ENCODE measurements at places on chromosomes 11 and 22.

GRCh38 chr11:45328726-45329125 is 42.6 kb upstream of the SYT13 start:
- no peak for DNase-seq

DNA sequence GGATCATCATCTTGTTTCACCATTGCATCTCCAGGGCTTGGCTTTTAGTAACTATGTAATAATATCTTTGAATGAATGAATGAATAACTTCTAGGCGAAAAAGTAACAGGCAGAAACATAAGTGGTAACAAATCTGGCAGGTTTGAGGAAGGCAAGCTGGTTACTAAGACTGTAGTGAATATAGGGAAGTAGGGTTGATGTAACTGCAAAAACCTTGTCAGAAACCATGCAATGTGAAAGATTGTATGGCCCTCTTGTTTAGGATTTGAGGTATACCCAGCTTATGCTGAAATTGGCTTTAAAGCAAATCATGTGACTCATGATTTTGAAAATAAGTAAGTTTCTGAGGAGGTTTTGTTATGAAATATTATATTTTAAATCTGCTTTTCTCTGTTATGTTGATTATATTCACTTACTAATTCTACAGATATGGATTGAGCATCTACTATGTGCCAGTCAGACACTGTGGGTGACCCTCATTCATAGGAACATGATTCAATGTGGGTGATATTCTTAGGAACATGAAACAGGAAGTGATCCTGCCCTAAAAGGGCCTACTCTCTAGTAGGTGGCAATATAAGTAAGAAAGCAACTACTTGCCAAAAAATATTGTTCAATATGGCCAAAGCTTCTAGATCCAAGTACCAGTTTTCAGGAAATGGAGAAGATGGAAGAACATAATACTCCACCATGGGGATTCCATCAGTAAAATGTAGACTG is 115.5 kb upstream of the CCDC90B start:
- no peak for DNase-seq

DNA sequence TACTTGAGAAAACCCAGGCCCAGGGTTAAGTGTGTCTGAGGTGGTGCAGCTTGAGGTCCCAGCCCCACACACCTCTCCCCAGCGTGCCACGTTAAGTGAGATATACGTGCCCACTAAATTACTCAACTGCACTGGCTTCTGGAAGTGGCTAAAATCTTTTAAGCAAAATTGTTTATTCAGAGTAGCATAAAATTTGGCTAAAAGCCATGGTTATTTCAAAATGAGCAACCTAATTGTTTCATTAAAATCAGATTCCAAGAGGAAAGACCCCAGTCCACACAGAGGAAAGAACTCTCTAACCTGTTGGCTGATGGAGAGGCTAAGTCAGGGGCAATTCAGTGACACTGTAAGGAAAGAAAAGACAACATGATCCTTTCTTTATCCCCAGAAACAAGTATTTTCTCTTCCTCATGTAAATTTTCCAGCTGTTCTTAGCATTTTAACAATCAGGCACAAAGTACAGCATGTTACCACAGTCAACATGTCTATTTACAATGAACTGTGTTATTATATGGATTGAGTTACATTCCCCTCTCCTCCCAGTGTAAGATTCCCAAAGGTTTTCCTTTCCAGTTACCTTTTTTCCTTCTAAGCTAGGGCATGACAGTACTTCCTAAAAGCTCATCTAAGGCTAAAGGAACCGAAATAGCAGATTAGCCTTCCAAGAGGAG is 26.6 kb downstream of the NUP50 start:
- DNase-seq = no peak

GRCh38 chr11:8947230-8947943 is 4.6 kb upstream of the ASCL3 start:
- DNase-seq = no peak

DNA sequence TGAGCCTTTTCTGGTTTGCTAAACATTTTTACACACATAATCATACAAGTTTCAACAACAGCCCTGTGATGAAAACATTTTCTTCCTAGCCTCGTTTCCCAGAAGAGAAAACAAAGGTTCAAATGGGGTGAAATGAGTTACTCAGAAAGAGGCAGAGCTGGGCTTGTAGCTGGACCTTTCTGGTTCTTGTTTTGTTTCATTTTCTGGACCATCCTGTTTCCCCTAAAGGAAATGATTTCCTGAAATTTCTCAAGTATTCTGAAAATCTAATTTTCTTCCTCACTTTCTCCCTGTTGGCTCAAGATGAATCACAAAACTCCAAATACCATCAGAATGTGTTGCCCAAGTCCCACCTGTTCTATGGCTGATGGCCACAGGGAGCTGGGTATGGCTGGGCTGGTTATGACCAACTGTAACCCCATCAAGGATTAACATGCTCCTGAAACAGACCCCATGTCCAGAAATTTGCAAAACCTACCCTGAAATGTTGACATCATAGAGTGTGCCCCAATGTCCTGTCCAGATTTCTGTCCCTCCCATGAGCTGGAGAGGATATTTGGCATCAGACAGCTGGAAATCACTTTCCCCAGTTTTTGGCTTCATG is 6.7 kb upstream of the APOL4 start:
- no peak for DNase-seq

DNA sequence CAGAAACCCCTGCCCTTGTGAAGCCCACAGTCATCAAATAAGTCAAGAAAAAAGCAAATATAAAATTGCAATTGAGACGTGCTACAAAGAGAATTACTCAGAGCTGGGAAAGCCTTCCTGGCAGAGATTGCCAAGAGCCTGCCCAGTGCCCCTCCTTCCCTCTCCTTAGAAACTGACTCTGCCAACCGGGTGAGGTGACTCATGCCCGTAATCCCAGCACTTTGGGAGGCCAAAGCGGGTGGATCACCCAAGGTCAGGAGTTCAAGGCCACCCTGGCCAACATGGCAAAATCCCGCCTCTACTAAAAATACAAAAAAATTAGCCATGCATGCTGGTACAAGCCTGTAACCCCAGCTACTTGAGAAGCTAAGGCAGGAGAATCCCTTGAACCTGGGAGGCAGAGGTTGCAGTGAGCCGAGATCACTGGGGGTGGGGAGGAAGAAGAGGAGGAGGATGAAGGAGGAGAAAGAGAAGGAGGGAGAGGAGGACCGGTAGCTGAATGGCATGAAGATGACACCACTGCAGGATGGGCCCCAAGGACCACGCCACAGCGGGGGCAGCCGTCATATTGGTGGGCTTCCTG is 76.1 kb upstream of the RTL6 start:
- no peak for DNase-seq

GRCh38 chr22:19134874-19135273 is 3.8 kb downstream of the TSSK2 start:
- DNase-seq = no peak

- no peak for DNase-seq
Measured at GRCh38 chr22:43826142-43827002, 14.3 kb upstream of the EFCAB6 start.

DNA sequence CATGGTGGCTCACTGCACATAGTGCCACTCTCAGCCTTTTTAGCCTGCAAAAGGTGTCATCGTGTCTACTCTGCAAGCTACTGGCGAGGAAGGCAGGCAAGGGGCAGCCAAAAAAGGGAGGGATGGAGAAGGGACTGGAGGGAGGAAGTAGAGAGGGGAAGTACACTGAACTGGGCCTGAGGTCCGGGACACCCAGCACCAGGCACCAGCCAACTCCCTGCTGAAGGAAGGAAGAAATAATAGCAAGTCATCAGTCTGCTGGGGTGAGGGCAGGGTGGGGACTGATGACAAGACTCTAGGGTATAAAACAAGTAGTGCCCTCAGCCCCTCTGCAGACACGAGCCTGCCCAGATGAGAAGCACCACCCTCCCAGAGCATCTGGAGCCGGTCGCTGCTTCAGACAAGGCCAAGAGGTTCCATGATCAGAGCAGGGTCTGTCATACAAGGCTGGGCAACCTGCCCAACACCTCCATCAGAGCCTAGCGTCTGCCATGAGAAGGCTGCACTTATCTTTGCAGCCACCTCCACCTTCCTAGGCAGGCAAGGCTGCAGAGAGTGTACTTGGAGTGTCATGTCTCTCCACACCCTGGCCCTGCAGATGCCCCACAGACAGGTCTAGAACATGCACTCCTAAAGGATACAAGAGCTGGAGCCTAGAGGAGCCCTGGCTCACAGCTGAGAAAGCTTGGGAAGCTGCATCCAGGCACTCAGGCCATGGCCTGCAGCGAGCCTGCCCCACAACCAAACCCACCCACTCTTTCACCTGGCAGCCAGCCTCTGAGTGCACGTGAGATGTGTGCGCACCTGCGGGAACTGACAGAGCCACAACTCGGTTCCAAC is 9.0 kb upstream of the COMT start:
- DNase-seq = no peak

- DNase-seq = no peak
Measured at GRCh38 chr11:44826922-44827643, 100.3 kb downstream of the TSPAN18 start.

DNA sequence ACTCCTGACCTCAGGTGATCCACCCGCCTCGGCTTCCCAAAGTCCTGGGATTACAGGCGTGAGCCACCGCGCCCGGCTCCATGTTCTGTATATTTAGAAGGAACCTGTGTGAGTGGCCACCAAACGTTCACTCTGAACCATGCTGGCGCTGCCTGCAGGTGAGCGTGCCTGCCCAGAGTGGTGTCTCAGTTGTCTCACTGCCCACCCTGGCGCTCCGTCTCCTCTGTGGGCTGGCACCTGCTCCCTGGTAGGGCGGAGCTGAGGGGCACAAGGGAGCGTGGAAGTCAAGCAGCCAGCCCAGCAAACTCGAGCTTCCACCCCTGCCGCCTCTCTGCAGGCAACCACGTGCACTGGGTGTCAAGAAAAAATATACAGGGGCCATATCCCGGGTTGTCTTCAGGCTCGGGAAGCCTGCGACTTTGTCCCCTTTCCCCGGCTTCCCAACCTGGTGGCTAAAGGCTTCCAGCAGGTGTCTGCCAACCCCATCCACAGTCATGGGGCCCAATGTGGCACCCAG is 16.7 kb downstream of the TXN2 start:
- no peak for DNase-seq

DNA sequence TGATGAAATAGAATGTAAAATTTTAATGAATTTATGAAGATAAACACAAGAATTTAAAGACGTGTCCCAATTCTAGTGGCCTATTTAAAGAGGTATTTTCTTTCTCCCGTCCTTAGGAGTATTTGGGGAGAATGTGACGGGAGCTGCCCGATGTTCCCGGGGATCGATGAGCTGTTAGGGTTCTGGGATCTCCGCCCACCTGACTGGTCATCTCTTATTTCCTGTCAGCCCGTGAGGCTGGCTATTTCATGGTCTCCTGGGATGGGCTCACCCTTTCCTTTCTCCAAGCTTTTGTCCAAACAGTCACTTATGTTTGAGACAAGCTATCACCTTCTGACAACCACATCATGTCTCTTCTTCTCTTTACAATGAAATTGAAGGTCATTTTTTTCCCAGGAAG is 16.9 kb upstream of the CLMP start:
- no peak for DNase-seq

DNA sequence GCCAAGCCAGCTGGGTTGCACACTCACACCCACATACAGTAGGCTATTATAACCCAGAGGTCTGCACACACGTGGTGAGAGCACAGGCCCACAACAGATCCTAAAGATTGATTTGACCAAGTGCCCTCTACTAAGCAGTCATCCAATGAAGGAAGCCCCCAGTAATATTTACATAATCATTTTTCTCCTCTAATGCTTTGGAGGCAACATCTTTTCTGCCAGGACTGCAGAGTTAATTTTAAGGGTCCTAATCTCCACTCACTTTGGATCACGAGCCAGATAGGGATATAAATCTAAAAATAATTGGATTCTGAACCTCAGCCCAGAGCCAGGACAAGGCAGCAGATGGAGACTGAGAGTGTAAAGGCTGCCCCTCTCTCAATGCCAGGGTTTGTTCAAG is 49.1 kb upstream of the MTNR1B start:
- DNase-seq = no peak

GRCh38 chr22:44455963-44456358 is 42.1 kb downstream of the RTL6 start:
- DNase-seq = no peak

DNA sequence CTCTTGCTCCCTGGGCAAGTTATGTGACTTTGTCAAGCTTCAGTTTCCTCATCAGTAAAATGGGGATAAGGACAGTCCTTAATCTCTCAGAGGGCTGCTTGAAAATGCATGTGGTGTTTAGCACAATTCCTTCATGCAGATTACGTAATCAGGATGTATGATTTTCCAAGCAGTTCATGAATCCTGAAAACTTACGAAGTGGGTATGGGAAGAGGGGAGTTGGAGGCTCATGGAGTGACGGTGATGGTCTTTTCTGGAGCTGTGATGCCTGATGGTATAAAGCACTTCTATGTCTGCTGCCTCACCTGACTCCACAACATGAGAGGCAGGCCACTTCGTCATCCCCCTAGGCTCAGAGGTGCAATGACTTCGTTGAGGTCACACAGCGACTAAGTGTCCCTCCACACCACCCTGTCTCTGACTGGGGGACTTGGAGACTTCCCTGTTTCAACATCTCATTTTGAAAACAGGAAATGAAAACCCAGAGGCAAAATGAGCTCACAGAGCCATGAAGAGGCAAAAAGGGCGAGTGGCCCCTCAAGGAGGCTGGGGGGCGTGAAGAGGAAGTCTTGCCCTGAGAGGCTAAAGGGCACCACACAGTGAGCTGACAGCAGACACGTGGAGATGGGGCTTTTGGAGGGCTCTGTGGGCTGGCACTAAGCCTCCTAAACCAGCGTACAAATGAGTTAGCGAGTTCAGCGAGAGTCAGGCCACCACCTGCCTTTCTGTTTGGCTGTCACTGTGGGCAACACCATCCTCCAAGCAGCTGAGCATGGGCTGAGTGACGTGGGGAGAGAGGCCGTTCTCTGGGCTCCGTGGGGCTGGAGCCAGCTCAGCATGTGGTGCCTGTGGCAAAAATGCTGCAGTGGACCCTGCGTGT is 10.1 kb downstream of the MCM5 start:
- DNase-seq = no peak

DNA sequence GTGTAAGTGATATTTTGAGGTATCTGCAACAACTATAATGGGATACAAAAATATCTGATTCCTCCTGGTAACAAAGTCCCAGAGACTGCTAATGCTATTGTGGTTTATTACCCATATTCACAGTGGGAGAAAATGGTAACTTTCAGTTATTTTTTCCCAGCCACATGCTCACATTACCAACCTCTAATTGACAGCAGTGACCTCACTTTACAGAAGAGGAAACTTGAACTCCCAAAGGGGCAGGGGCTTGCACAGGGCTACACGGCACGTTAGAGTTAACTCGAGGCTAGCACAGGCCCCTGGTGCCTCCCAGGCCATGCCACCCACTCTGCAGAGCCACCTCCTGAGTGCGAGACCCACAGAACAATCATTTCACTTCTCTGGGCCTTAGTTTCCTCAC is 132.4 kb downstream of the TENM4 start:
- DNase-seq = no peak
